ENCODE measurements at places on chromosomes 2 and 18.

GRCh38 chr18:43312891-43313290, 35.6 kb upstream of the SYT4 start:
- no peak for DNase-seq

DNA sequence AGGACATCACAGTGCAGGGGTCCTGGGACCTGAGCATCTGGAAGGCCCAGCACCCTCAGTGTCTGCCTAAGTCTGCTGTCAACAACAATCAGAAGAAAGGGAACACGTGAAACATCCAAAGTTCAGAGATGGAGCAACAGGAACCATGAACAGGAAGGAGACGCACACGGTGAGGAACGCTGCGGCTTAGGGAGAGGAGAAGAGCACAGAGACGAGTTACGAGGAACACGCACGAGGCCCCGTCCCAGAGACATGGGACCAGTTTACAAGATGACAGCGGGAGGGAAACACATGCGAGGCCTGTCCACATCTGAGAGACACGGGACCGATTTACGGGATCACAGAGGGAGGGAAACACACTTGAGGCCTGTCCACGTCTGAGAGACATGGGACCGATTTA, 2.9 kb upstream of the KCNG2 start:
- no peak for DNase-seq

- no peak for DNase-seq
Measured at GRCh38 chr2:217316743-217317142, 456.9 kb upstream of the TNP1 start.

DNA sequence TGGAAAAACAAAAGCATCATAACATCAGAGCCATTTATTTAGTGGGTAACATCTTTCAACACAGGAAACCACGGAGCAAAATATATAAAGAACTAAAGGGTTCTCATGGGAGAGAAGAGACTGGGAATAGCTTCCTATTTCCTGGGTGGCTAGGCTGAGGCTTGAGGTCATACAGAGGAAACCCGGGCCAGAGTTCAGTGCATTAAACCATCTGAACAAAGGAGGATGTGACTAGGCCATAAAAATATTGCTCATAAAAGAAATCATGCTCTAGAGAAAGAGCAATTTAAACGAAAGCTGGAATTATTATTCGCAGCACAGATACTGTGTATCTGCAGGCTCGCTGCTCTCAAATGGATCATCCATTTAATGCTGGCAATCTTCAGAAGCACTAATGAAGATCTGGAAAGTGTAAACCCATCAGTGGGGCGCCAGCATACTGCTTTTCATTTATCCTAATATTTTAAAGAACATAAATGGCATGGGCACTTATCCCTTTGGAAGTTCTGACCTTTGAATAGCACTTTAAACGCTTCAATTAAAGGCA, 83.3 kb downstream of the GALNT14 start:
- DNase-seq, result no peak

DNA sequence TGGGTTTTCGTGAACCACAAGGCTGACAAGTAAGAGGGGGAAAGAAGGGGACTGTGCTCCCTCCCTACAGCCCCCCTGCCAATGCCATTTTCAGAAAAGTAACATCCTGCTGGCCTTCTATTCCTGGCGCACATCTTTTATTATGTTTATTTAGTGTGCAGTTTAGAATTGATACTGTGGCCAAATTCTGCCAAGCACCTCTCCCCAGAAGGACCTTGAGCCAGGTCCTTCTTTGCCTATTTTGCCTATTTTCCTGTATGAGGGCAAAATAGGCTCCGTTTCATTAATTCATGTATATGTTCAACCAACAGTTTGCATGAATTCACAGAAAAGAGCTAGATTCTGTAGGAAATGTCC, 136.0 kb downstream of the MYO3B start:
- DNase-seq, result no peak

GRCh38 chr2:39022642-39023235, 98.1 kb downstream of the SOS1 start:
- no peak for DNase-seq

- DNase-seq, result no peak
Measured at GRCh38 chr2:71597756-71598155, 144.4 kb downstream of the DYSF start.

- DNase-seq, result no peak
Measured at GRCh38 chr2:146869328-146869727, 975.5 kb upstream of the ACVR2A start.

GRCh38 chr2:43559391-43560230, 36.2 kb downstream of the THADA start:
- DNase-seq, result no peak

- DNase-seq, result no peak
Measured at GRCh38 chr2:49070716-49071115, 83.6 kb downstream of the FSHR start.

GRCh38 chr18:45728336-45729010, 4.5 kb downstream of the SLC14A1 start:
- no peak for DNase-seq

- DNase-seq, result peak; percentile 47
Measured at GRCh38 chr2:217166241-217166850, 306.5 kb upstream of the TNP1 start.

DNA sequence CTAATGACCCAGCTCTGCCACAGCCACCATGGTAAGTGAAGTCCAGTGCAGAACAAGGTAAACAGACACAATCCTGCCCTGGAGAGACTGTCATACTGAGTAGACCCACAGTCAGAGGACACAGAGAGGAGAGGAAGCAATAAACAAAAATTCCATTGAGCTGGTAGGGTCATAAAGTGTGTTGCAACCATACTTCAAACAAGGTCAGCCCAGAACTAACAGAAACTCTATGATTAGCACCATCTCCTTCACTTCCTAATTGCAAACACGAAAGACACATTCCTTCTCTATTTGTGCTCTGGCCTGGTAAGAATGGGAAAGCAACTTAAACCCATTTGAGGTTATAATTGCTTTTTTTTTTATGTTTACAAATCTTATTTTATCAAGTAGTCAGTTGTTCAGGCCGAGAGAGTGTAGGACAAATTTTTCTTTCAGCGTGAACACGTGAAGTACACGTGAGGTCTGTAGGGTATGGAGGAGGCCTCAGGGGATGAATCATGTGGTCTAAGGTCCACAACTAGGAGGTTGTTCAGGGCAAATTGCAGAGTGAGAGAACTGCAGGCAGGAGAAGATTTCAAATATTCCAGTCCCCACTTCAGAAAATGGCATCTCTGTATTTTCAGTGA, 71.4 kb upstream of the GLS start:
- no peak for DNase-seq

DNA sequence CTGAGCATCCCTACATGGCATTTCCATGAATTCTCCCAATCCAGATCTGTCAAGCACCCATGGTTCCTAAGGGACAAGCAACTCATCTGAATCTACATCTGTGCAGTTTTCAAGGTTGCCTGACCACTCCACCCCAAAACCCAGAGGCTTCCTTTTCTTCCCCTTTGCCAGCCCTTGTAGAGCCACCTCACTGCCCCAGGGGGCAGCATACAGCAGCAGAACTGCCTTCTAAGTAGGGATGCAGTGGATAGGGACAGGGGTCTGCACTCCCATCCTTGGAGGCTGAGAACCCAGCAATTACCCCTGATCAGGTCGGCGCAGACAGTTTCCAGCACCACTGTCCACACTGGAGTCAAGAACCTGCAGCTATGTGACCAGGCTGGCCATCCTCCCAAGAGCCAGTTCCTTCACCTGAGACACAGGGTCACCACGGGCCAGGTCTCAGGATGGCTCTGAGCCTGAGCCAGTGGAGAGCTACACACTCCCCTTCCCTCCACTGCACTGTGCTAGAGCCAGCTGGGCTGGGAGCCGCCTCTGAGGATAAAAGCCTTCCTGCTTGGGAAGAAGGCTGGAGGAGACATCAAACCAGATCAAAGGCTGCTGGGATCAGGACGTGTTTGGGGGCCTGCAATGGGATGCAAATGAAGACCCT, 283.1 kb downstream of the CELF4 start:
- no peak for DNase-seq

GRCh38 chr2:174593574-174594203, 3.9 kb downstream of the WIPF1 start:
- no peak for DNase-seq

DNA sequence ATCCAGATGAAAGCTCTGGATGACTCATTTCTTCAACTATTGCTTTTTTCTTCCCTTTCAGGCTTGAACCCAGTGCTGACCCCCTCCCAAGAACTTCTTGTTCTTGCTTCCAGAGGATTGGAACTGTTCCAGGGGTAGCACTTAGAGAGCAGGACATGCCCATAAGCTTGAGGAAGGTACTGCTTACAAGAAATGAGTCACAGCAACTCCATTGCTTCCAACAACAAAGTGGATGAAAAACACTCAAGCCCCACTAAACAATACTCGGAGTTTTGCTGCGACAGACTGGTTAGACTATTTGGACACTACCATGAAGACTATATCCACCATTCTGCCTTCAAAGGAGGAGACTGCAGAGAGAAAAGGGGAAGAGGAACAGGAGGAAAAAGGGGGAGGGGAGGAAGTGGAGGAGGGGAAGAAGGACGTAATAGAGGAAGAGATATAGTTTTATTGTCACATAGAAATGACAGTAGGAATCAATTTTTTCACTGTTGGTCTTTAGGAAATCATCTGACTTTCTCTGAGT, 1.6 kb upstream of the EPC2 start:
- DNase-seq, result no peak

DNA sequence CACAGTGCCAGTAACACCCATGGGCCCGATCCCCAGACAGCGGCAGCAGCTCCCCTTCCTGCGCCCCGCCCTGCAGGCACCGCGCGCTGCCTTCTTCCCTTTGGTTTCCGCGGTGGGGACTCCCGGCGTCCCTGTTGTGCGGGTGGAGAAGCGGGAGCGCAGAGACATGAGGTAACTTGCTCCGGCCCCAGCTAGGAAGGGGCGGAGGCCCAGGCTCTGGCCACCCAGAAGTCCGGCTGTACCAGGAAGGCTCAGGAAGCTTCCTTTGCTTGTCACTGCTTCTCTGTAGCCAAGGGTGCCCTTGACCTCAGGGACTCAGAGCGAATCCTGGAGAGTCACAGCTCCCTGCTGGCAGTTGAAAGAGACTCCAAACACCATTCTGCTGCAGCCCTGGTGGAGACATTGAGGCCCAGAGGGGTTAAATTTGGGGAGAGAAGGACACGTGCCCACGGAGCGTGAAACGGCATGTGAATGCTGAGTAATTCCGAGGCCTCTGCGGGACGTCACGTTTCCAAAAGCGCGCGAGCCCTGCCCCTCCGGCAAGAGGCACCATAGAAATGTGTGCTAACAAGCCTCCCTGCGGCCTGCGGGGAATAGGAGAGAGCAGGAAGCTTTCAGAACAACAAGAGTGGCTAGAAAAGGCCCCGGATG, 6.7 kb upstream of the ADCY3 start:
- DNase-seq, result no peak

- DNase-seq, result no peak
Measured at GRCh38 chr2:167355821-167356220, 467.5 kb downstream of the XIRP2 start.

DNA sequence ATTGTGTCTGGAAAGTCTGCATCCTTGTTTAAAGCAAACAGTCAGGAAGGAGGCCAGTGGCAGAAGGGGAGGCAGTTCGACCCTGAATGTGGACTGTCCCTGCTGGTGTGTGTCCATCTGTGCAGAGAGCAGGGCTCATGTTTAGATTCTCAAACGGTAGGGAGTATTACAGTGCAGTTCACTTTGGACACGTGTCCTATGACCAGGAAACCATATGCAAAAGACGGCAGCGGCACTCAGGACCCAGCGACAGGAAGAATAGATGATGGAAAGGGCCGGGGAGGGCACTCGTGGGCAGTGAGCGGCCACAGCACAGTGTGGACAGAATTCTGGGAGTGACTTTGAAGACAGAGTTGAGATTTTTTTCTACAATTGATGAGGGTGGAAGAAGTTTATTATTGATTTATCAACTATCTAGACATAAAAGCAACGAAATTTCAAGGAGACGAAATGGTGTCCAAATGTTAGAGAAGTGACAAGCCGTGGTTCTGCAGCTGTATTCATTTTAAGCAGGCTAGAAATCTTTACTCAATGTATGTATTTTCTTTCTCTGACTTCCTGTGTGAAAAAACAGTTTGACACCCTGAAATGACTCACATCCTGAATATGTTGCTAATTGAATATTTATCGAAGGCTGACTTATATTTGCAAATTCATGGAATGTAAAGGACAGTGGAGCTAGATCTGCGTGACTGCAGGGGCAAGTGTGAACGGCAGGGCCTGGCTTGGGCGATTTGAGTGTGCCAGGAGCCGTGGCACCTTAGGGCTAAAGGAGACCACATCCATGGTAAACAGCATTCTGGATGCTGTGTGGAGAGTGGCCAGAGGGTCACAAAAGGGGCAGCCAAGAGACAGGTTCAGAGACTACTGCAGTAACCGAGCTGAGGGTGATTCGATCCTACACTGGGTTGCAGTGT, 214.2 kb downstream of the PTGR3 start:
- no peak for DNase-seq

DNA sequence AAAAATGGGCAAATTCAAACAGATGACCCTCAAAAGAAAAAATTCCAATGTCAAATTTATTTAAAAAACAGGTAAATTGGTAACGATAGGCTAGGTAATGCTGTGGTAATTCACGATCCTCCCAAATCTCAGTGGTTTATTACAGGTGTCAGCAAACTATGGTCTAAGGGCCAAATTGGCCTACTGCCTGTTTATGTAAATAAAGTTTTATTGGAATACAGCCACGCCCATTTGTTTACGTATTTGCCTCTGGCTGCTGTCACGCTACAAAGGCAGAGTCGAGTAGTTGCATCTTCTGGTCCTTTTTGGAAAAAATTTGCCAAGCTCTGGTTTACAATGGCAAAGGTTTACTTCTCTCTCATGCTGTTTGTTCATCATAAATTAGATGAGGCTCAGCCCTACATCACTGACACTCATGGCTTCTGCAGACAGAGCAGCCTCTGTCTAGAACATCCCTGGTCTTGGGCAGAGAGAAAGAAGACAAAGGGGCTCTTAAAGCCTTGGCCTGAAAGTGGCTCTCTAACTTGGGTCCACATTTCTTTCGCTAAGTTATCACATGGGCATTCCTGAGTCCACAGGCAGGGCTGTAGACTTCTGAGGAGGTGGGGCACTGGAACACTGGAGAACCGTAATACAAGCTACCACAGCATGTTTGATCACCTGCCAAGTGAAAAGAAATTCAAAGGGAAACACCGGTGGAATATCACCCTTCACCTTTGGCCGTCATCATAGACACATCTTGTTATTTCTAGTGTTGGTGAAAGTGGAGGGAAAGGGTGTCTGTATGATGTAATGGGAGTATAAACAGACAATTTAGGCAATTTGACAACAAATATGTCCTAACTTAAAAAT, 34.8 kb downstream of the SP110 start:
- no peak for DNase-seq

- no peak for DNase-seq
Measured at GRCh38 chr18:49476664-49477411, 10.2 kb downstream of the C18orf32 start.

DNA sequence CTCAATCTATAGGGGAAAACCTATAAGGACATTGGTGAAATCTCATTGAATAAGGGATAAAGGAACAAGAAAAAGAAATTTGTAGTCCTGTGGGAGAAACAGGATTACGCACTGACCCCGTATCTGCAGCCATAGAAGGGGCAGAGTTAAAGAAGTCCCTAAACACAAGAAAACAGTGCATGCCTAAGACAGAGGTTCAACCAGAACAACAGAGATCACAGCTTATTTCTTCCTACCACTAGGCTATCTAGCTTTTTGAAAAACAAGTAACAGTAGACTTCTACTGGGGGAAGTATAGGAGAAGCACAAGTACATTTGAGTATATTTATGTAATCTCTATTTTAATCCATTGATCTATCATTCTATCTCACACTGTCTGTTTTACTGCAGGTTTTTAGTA, 485.2 kb upstream of the REG3G start:
- DNase-seq, result no peak
